ENCODE measurements at places on chromosomes 3 and 15. TPM values are rescaled to one million over a fixed set of nuclear protein-coding genes. Genes with fewer than 3 reads are reported as not detected.

ABI3BP gene
- 13.9 TPM for total RNA-seq

ATG3 gene
- 31.9 TPM for total RNA-seq

- H3K27ac ChIP-seq: no peak overlapping the region
- no peaks in the 10 kb centered on the region for H3K36me3 ChIP-seq
- no peak overlapping the region for H3K4me3 ChIP-seq
- no peaks in the 10 kb centered on the region for H3K4me1 ChIP-seq
- H3K27me3 ChIP-seq: no peaks in the 10 kb centered on the region
Measured at GRCh38 chr15:93185796-93186195, 96.8 kb upstream of the RGMA start.

PLCL2 gene
- total RNA-seq: 25.0 TPM

DNA sequence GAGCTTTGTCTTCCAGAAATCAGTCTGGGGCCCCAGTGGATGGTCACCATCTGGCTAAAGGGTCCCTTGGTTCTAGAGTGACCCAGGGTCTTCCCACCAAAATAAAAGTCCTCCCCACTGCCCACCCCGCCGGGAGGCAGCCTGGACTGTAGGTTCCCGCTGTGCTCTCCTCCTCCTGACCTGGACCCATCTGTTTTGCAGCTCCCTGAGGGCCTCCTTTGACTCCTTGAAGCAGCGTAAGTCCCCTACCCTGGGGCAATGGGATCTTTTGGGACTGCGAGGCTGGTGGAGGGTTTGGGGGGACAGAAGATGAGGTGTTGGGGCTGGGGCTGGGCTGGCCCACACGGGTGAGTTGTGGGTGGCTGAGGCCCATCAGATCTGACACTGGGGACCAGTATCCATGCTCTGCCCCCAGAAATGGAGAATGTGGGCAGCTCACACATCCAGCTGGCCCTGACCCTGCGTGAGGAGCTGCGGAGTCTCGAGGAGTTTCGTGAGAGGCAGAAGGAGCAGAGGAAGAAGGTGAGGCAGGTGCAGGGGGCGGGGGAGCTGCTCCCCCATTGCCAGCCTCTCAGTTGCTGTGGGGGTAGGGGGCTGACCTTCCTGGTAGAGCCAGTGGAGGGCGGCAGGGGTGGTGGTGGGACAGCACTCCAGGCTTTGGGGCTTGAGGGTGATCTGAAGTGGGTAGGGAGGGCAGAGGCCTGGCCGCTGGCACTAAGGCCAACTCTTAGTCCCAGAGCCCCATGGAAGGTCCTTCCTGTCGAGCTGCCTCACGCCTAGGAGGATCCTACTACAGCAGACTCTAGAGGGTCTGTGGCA, 30.4 kb downstream of the PSTPIP1 start:
- H3K36me3 ChIP-seq: no peaks in the 10 kb centered on the region
- no peak overlapping the region for H3K27ac ChIP-seq
- H3K4me1 ChIP-seq: no peaks in the 10 kb centered on the region

ARNT2 gene
- total RNA-seq: 10.1 TPM

PGBD4 gene
- 2.1 TPM for total RNA-seq

- no peaks in the 10 kb centered on the region for H3K27me3 ChIP-seq
- no peak overlapping the region for H3K27ac ChIP-seq
- DNase-seq: no peak
- no peak overlapping the region for H3K4me3 ChIP-seq
- H3K36me3 ChIP-seq: no peaks in the 10 kb centered on the region
- H3K4me1 ChIP-seq: peaks cover 2% of the 10 kb centered on the region
Measured at GRCh38 chr3:155760653-155761052, 15.8 kb upstream of the PLCH1 start.

- DNase-seq: no peak
- no peaks in the 10 kb centered on the region for H3K36me3 ChIP-seq
- H3K4me1 ChIP-seq: no peaks in the 10 kb centered on the region
- H3K4me3 ChIP-seq: no peak overlapping the region
- H3K27me3 ChIP-seq: no peaks in the 10 kb centered on the region
Measured at GRCh38 chr3:185693985-185694653, 108.0 kb downstream of the SENP2 start.

DNA sequence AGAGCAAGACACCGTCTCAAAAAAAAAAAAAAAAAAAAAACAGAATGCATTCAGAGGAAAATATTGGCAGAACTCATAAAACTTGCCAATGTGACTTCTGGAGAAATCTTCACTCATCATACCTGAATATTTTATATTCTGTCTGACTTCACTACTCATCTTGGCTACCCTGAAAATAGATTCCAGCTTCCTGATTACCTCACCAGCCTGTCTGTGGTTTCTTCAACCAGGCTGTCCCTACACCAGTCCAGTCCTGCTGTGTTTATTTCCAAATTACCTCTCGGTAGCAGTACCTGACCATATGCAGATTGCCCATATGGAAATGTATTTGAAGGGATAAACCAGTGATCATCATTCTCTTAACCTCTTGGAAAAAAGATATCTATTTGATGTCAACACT, 9.3 kb upstream of the P3H2 start:
- no peak for DNase-seq

- no peaks in the 10 kb centered on the region for H3K4me1 ChIP-seq
- no peak for DNase-seq
- H3K27ac ChIP-seq: no peak overlapping the region
- no peaks in the 10 kb centered on the region for H3K27me3 ChIP-seq
- no peaks in the 10 kb centered on the region for H3K36me3 ChIP-seq
- H3K4me3 ChIP-seq: no peak overlapping the region
Measured at GRCh38 chr3:50466177-50466576, 37.3 kb downstream of the CACNA2D2 start.

CLDN16 gene
- total RNA-seq: not detected

GRCh38 chr3:141610939-141611338, 124.1 kb downstream of the RASA2 start:
- DNase-seq: no peak
- H3K27ac ChIP-seq: no peak overlapping the region
- H3K36me3 ChIP-seq: no peaks in the 10 kb centered on the region
- no peaks in the 10 kb centered on the region for H3K4me1 ChIP-seq

- H3K4me3 ChIP-seq: no peak overlapping the region
- peaks cover 1% of the 10 kb centered on the region for H3K27me3 ChIP-seq
- no peak for DNase-seq
- H3K36me3 ChIP-seq: no peaks in the 10 kb centered on the region
- no peak overlapping the region for H3K27ac ChIP-seq
- H3K4me1 ChIP-seq: no peaks in the 10 kb centered on the region
Measured at GRCh38 chr15:101852356-101852755, 40.4 kb downstream of the OR4F15 start.

COL6A5 gene
- total RNA-seq: not detected

DNA sequence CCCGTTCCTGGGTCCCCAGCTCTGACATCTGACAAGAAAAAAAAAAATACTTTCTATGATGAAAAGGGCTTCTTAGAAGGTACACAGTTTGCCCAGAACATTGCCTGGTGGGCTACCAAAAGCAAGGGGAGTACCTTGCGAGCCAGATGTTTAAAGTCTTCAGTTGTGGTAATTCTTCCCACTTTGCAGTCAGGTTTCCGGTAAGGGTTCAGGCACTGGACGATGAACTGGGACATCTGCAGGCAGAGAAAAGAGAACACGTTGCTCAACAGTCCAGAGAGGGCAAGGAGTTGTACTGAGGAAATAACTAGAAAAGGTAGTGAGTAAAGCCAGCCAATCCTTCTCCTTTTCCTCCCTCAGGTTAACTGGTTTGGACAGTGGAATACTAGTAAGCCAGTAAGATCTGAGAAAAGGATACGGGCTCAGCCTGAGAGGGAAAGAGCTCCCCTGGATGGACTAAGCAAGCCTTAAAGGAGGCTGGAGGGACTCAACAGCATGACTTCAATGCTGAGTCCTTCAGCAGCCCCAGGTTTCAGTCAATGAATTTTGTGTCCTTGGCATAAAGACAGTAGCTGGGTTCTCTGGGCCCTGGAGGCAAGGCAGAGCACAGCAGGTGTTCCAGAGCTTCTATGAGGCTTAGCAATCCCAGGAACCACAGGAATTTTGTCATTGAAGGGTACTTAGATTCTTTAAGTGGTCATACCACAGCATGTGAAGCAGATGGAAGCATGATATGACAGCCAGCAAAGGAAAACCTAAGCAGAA, 38.2 kb downstream of the NBEAL2 start:
- H3K27me3 ChIP-seq: no peaks in the 10 kb centered on the region
- peak overlapping the region; percentile 39 for H3K27ac ChIP-seq
- H3K4me3 ChIP-seq: no peak overlapping the region
- peaks cover 35% of the 10 kb centered on the region for H3K4me1 ChIP-seq
- H3K36me3 ChIP-seq: peaks cover 50% of the 10 kb centered on the region

- H3K27ac ChIP-seq: peak overlapping the region; percentile 95
- no peaks in the 10 kb centered on the region for H3K27me3 ChIP-seq
- DNase-seq: no peak
- H3K4me3 ChIP-seq: peak overlapping the region; percentile 67
- peaks cover 7% of the 10 kb centered on the region for H3K4me1 ChIP-seq
Measured at GRCh38 chr3:4866866-4867265, 112.4 kb upstream of the BHLHE40 start.

GREM1 gene
- 2.0 TPM for total RNA-seq

DNA sequence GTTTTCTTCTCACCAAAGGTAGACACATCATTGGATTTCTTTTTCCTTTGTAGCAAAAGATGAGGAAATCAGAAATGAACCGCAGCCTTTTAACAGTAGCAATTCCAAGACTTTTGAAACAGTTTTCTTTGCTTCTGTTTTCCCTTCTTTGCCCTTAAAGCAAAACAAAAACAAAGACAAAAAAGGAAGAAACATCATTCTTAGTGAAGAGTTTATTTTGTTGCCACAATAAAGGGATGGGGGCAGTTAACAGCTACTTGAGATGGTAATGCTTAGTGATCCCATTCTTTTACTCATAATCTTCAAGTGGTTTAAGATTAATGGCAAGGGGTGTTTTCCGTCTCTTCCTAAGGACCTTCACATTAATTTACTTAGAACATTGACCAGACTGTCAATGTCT, 218.8 kb downstream of the MEIS2 start:
- no peak for DNase-seq
- H3K27me3 ChIP-seq: peaks cover 13% of the 10 kb centered on the region
- no peak overlapping the region for H3K27ac ChIP-seq
- H3K4me1 ChIP-seq: peaks cover 15% of the 10 kb centered on the region
- H3K4me3 ChIP-seq: no peak overlapping the region
